Bone marrow (tissue), 2 donors: ENCODE measurements at places on chromosomes 6 and 20.

GRCh38 chr6:162118706-162119105 is 608.9 kb downstream of the PRKN start:
- no peak for DNase-seq

DNA sequence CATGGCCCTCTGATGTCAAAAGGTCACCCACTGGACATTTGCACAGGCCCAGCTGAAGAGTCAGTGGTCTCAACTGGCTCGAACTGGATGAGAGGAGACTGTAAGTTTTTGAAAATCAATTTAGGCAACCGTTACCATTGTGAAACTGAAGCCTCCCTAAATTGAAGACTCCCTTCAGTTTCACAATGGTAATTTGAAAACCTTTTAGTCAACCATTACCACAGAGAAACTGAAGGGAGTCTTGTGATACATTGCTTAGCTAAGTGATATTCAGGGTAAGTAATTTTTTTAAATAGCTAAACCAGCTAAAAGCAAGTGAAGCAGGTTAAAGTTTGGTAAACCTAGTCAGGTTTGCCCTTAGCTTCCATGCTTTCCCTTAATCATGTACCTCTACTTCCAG is 197.3 kb upstream of the NT5E start:
- DNase-seq, result no peak

DNA sequence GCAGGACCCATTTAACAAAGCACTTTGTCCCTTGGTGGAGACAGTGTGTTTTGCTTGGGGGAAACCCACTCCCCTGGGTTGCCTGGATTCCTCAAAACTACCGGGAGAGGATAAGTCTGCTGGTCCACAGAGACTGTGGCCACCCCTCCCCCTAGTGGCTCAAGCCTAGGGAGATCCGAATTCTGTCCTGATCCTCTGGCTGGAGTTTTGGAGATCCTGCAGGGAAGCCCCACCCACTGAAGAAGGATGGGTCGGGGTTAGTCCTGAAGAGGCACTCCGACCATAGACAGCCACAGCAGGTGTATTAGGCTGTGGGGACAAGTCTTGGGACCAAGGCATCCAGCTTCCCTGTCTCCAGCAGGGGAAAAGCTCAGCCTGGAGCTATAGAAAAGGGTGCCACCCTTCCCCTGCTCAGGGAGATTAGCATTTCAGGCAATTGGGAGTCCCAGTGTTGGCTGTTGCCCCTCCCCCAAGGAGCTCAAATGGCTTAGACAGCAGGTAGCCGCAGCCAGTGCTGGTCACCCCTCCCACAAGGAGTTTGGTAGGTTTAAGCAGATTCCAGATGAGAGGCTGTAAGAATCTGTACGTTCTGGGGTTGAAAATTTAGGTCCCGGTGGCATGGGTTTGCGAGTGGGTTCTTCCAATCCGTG is 750.0 kb downstream of the TBC1D32 start:
- no peak for DNase-seq

- DNase-seq, result no peak
Observed at GRCh38 chr6:151290877-151291721, 51.3 kb downstream of the AKAP12 start.

DNA sequence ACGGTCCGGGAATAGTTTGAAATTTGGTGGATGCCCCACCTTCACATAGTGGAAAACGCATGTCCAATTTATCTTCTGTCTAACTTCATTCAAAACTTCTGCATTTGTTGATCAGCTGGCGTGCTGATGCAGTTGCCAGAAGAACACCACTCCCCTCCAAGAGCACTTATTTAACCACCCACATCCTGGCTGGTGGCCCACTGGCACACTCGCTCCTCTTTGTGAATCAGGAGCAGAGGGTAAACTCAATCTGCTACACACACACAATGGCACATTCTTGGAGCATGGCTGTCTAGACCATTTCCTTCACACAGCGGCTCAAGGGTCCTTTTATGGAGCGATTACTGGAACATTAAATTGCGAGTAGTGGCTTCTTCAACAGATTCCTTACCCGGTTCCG is 55.1 kb upstream of the CEP162 start:
- no peak for DNase-seq

DNA sequence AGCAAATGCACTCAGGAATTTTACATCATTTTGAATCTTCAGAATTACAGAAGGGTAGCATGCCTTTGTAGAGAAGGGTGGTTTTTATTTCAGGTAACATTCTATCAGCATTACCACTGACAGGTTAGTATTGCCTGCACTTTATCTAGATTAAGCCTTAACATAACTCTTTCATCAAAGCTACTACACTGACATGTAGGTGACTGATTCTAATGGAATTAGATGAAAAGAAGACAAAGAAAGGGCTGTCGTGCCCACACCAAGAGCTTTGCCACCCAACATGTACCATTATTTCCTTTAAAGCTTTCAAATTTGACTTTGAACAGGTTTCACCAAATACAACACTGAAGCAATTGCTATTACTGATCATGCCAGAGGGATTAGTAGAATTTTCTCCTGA is 551.9 kb downstream of the EYS start:
- no peak for DNase-seq

GRCh38 chr6:110430236-110430635 is 14.9 kb upstream of the DDO start:
- DNase-seq, result no peak

- DNase-seq, result no peak
Observed at GRCh38 chr6:45685076-45685475, 307.3 kb upstream of the SUPT3H start.

- no peak for DNase-seq
Observed at GRCh38 chr6:14817074-14817473, 428.8 kb upstream of the JARID2 start.

- DNase-seq, result no peak
Observed at GRCh38 chr20:25521382-25521781, 63.9 kb downstream of the NINL start.

- DNase-seq, result no peak
Observed at GRCh38 chr6:111980971-111981840, 72.7 kb upstream of the CCN6 start.

DNA sequence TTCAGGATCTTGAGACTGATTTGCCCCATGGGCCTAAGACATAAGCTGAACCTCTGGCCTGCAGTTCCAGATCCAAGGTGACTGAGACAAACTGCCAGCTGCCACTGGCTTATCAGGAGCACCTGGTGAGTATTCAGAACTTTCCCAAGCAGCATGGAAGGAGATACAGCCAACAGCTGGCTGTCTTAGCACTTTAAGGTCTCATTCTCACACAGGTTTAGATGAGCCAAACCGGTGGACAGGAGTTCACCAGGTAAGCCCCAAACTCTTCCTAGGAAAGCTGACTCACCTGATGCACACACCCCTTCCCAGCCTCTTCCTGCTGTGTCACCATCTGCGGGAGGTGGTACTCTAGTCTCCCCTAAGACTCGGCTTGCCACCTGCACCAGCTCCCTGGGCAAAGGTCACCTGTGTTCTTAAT is at the start of gene BANF2:
TSS of gene BANF2 (plus strand) at position 36 of the 421 bp plus-strand sequence. CDS start 25,060 bp downstream, outside the sequence.
- DNase-seq, result no peak

GRCh38 chr6:163289447-163289846 is 125.1 kb upstream of the QKI start:
- DNase-seq, result no peak

DNA sequence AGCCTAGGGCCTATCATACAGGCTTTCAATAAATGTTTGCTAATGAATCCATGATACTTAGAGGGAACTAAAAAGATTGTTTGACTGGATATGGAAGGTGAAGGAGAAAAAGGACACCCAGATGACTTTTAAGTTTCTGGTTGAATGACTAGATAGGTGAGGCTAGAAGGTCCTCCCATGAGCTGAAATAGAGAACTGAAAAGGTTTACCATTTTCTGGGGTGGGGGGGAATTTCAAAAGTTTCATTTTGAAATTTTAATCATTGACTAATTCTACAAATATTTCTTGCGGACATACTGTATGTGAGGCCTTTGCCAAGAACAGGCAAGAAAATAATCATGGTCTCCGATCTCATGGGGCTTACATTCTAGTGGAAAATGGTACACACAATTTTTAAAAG is 17.9 kb upstream of the ZBTB2 start:
- DNase-seq, result no peak

DNA sequence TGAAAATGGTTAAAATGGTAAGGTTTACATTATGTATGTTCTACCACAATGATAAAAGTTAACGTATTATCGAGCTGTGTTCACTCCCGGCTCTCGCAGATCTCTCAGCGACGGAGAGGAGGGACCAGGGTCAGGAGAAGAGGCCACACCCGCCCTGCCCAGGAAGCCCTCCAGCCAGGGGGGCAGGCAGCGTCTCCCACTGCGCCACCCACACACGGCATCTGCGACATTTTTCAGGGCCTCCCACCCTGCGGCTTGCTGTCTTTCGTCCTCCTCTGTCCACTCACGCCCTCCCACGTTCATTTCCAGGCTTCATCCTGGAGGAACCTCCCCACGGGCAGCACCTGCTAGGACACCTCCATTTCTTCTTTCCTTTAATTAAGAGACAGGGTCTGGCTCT is 43.3 kb downstream of the ZBTB46 start:
- DNase-seq, result no peak

DNA sequence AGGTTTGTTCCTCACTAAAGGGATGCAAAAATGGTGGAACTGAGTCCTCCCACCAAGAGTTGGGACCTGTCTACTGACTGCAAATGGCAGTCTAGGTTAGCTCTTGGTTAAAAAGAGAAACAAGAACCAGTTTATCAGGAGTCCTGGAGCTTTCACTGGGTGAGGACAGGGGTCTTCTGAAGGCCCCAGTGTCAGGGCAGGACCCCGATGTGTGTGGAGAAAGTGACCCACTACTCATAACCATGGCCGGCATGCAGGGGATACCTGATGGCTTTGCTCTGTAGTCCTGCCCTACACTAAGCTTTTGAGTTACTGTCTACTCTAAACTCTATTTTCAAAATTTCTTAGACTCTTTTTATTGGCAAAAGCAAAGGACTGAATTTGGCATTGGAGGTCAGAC is 220.5 kb downstream of the ANKRD60 start:
- no peak for DNase-seq

- no peak for DNase-seq
Observed at GRCh38 chr6:165519316-165519715, 143.7 kb downstream of the PDE10A start.

DNA sequence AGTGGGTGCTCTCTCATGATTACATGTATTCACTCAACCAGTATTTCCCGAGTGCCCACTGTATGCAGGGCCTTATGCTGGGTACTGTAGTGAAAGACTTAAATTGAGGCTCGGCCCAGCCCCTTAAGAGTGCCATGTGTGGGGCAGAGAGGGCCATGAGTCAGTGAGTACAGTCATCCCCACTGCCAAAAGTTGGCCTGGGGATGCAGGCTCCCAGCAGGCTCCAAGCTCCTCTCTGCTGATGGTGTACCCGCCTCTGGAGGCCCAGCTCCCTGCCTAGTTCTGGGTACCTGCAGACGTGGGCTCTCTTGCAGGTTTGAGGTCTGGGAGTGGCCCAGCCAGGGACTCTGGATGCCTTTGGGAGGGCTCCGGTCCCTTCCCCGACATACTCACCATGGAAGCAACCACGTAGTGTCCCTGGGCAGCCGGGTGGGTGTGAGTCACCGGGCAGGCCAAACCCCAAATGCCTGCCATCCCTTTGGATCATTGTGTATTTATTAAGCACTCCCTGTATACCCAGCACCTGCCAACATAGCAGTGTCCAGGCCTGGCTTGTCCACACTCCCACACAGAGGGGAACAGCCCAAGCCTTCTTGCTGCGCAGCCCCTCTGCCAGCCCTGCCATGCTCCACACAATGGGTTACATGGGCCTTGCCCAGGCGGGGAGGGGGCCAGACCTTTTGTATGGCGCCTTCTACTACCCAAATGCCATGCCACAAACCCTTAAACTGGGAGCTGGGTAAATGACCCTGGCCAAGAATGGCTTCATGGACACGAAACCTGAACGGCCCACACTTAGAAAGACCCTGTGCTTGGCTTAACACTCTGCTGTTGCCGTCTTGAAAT is 153.6 kb downstream of the VEGFA start:
- no peak for DNase-seq

- DNase-seq, result no peak
Observed at GRCh38 chr20:49290608-49291191, 12.8 kb upstream of the ZNFX1 start.

DNA sequence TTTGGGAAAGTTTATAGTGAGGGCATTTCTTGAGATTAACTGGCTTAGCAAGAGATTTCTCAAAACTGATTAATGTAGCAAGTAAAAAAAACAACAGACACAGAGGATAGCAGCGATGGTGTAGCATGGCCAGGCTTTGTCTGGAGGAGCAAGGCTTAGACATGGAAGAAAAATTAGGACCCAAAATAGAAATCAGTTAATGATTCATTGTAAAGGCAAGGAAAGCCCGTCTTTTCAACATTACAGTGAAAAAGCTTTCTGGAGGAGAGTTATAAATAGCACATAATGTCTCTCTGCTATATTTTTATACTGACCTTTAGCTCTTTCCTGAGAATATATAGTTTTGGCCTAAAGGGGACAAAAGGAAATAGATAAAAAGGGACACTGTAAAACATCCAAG is 45.1 kb downstream of the FNDC1 start:
- DNase-seq, result no peak

GRCh38 chr6:107729098-107729497 is 95.0 kb downstream of the SCML4 start:
- DNase-seq, result no peak

DNA sequence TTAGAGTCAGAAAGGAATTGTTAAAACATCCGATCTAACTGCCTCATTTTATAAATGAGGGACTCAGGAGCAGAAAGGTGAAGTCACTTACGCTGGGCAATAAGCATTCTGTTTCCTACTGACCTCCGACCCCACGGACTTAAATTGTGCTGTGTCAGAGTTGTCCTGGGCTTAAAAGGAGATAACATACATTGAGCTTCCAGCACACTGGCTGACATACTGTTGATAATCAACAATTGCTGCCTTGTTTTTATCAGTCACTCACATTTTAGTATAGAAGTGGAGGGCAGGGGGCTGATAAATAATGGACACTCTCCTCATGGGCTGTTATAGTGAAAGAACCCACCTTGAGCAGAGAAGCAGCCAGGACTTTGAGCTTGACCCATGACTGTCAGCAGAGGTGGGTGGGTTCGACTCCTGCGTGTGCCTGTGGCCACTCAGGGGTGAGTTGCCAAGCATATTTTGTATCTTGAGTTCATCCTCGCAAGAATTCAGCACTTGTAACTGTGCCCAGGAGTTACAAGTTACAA is 166.5 kb upstream of the JARID2 start:
- no peak for DNase-seq

GRCh38 chr20:17616480-17617211 is 46.8 kb downstream of the DSTN start:
- no peak for DNase-seq

- DNase-seq, result no peak
Observed at GRCh38 chr6:132270726-132271402, 130.4 kb downstream of the MOXD1 start.

DNA sequence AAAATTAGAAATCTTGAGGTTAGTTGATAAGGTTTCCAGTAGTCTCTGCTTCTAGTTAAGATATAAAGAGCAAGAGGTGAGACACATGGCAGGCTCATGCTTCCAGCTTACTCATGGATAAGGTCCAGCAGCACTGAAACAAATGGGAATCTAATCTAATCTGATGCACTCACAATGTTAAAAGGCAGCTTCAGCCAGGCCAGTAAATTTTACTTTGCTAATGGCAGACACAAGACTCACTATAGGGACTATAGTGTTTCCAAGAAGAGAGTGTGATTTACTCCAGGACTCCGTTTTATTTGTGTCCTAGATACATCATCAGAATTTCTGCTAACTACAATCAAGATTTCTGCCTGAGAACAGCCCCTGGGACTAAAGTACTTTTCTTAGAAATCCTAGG is 324.8 kb downstream of the SMOC2 start:
- DNase-seq, result no peak

GRCh38 chr6:28742668-28743270 is 181.0 kb downstream of the TRIM27 start:
- DNase-seq, result no peak
